Neural progenitor cell (in vitro differentiated cells): ENCODE measurements at places on chromosomes 1 and 21.

DNA sequence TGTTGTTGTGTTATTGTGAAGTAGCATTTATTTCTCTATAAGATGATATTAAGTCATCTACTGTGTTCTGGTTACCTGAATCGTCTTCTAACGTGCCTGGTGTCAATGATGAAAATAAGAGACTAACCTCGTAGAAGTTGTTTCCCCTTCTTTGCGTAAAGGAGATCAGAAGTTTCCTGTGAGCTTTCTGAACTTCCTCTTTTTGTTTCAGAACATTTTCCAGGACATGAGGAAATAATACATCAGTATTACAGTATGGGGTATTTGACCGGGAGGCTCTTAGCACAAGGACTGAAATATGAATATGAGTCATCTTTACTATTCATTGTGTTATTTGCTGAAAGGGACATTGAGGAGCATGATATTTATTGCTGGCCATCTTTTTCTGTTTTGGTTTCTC is 1.3 kb downstream of the ST6GALNAC3 start:
- H3K4me1 ChIP-seq: peaks cover 19% of the 10 kb centered on the region
- no peak overlapping the region for H3K27ac ChIP-seq
- H3K27me3 ChIP-seq: peaks cover 8% of the 10 kb centered on the region

DNA sequence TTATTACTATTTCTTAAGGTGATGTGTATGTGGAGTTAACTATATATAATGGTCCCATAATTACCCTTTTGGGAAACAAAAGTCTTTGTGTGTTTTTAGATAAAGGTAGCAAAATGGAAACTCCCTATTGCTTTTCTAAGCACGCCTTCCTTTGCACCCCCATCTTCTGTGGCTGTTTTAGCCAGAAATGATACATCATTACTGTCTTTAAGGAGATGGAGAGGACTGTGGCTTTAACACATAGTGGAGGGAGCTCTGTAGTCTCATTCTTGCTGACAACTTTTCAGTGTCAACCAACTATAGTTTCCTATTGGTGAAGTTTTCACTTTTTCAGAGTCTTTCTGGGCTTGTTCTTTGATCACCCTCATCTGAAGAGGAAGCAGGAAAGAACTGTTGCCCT is 1.0 kb downstream of the APOBEC4 start:
- no peak for DNase-seq
- H3K27ac ChIP-seq: no peak overlapping the region
- no peak overlapping the region for H3K4me3 ChIP-seq
- no peaks in the 10 kb centered on the region for H3K36me3 ChIP-seq
- H3K27me3 ChIP-seq: no peaks in the 10 kb centered on the region
- H3K4me1 ChIP-seq: no peaks in the 10 kb centered on the region

DNA sequence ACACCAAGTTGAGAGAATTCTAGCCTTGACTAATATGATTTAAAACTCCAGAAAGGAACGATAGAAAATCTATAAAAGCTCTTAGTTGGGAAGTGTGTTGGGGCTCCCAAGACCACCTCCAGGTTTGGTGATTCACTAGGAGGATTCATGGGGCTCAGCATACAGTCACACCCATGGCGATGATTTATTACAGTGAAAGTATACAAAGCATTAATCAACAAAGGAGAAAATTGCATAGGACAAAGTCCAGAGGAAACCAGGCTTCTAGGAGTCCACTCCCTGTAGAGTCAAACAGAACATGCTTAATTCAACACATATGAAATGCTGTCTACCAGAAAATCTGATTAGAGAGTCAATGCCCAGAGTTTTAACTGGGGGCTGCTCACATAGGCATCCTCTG is 4.8 kb downstream of the CDCA8 start:
- no peaks in the 10 kb centered on the region for H3K27me3 ChIP-seq
- no peak overlapping the region for H3K4me3 ChIP-seq
- H3K27ac ChIP-seq: no peak overlapping the region
- H3K4me1 ChIP-seq: peaks cover 4% of the 10 kb centered on the region
- H3K36me3 ChIP-seq: peaks cover 19% of the 10 kb centered on the region

DNA sequence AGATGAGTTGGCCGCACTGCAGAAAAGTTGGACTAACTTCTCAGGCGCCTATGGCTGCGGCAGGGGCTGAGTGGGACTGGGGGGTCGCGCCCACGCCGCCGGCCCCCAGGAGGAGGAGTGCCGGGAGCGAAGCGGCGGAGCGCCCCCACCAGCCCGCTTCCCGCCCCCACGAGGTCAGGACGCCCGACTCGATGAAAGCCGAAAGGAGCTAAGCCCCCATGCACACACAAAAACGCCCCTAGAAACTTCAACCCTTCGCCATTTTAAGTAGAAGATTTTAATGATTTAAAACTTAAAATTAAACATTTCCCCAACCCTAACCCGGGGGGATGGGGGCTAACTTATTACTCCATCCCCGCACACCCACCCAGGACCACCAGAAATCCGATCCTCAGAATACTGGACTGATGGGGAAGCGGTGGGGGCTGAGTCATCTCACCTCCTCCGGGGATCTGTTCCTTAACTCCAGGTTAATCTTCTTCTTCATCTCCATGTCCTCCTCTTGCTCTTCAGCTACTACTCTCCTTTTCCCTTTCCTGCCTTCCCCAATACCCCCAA is 539 bp downstream of the ANP32E start:
- H3K4me1 ChIP-seq: peaks cover 9% of the 10 kb centered on the region
- peak; percentile 24 for DNase-seq
- no peaks in the 10 kb centered on the region for H3K27me3 ChIP-seq
- peaks cover 13% of the 10 kb centered on the region for H3K36me3 ChIP-seq

DNA sequence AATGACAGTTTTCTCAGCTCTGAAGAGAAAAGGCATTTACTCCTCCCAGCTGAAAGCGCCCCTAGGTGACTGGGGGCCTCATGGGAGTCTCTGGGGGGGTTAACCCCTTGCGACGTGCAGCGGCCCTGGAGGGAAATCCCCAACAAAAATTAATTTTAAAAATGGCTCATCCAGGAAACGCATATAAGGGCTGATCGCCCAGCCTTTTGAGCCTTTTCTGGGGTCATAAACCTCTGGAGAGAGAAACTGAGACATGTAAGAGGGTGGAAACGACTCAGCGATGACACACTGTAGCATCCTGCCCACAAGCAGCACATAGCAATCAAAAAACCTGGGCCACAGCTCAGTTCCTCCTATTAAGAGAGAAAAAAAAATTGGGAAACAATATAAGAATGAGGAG is 20.4 kb upstream of the HPDL start:
- DNase-seq: peak; percentile 42
- H3K36me3 ChIP-seq: no peaks in the 10 kb centered on the region
- peaks cover 33% of the 10 kb centered on the region for H3K4me1 ChIP-seq
- no peaks in the 10 kb centered on the region for H3K27me3 ChIP-seq
- H3K27ac ChIP-seq: peak overlapping the region; percentile 71

- H3K27me3 ChIP-seq: peaks cover 3% of the 10 kb centered on the region
- no peak overlapping the region for H3K4me3 ChIP-seq
- H3K4me1 ChIP-seq: peaks cover 3% of the 10 kb centered on the region
- H3K36me3 ChIP-seq: no peaks in the 10 kb centered on the region
- DNase-seq: no peak
These were observed 6.3 kb downstream of the RABGAP1L start for GRCh38 chr1:174165471-174166137.
